ENCODE measurements at places on chromosomes 4 and X. TPM values are rescaled to one million over a fixed set of nuclear protein-coding genes. Genes with fewer than 3 reads are reported as not detected.

S100G gene
- not detected for polyA plus RNA-seq

DMP1 gene
- polyA plus RNA-seq, result not detected

VCX2 gene
- polyA plus RNA-seq, result not detected

VCX gene
- not detected for polyA plus RNA-seq

DNA sequence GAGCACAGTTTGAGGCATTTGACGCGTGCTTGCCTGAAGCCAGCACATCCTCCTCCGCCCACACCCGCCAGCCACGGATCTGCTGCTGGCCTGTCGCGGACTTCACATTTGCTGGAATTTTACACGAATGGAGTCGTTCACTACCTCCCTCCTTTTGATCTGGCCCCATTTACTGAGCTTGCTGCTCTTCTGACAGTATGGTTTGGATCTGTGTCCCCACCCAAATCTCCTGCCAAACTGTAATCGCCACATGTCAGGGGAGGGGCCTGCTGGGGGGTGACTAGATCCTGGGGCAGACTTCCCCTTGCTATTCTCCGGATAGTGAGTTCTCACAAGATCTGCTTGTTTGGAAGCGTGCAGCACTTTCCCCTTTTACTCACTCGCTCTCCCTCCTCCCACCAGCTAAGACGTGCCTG lies 19.9 kb upstream of the CPLX1 start:
- no peak overlapping the region for H3K27ac ChIP-seq
- DNase-seq, result no peak
- peaks cover 16% of the 10 kb centered on the region for H3K36me3 ChIP-seq
- H3K27me3 ChIP-seq, result no peaks in the 10 kb centered on the region

- peak; percentile 17 for DNase-seq
- no peak overlapping the region for H3K27ac ChIP-seq
- H3K36me3 ChIP-seq, result no peaks in the 10 kb centered on the region
- H3K27me3 ChIP-seq, result peaks cover 6% of the 10 kb centered on the region
- no peaks in the 10 kb centered on the region for H3K4me1 ChIP-seq
These were observed 243.8 kb upstream of the JADE1 start for GRCh38 chr4:128565565-128566186.

DNA sequence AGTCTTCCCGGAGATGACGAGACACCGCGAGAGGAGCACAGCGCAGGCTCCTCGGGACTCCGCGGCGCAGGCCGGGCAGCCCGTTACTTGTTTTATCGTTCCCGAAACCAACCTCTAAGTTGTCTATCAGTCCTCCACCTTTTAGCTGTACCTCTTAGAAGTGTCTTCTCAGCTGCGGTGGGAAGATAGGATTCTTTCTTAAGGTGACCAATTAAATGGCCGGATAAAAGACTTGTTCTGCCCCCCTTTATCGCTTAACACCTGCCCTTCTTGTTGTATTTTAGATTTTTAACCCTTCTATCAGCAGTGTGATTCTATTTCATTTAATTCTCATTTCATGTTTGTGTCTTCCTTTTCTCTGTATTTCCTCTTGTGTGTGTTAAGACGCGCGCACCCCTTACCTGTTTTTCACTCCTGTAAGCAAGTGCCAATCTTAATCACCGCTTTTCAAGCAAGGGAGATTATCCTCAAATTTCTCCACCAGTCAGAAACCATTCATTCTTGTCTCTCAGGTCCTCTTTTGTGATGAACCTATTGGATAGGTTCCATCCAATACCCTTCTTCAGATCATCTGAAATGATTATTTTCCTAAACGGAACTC lies at the start of gene SLC9B2:
TSS of gene SLC9B2 (minus strand) at position 15 of the 601 bp plus-strand sequence. CDS start 9,211 bp downstream, outside the sequence.
- peak within 1 kb of the TSS; percentile 97 for H3K4me3 ChIP-seq
- DNase-seq, result no peak
- H3K27ac ChIP-seq, result peak within 1 kb of the TSS; percentile 99
- H3K4me1 ChIP-seq, result peaks cover 47% of the 10 kb centered on the region
- H3K36me3 ChIP-seq, result no peaks in the 10 kb centered on the region

- H3K4me3 ChIP-seq, result no peak overlapping the region
- H3K27me3 ChIP-seq, result peaks cover 3% of the 10 kb centered on the region
- H3K4me1 ChIP-seq, result peaks cover 32% of the 10 kb centered on the region
- H3K27ac ChIP-seq, result no peak overlapping the region
- H3K36me3 ChIP-seq, result peaks cover 57% of the 10 kb centered on the region
- no peak for DNase-seq
These were observed 25.6 kb upstream of the MSANTD1 start for GRCh38 chr4:3223346-3223745.

DNA sequence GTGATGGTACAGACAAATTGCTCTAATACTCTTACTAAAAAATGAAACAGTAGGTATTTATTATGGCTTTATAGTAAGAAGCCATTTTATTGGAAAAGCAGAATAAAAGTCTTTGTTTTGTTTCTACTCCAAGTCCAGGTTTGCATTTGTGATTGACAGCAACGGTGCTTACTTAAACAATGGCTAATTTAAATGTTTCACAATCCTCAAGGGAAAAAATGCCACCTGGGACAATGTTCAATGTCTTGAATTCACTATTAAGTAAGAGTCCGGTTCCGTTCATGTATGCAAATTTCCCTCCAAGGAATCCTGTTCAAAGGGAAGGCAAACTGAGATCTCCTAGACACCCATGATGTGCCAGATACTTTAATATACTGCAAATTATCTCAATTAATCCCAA lies 123.6 kb downstream of the RBM47 start:
- no peak overlapping the region for H3K27ac ChIP-seq
- H3K36me3 ChIP-seq, result no peaks in the 10 kb centered on the region

SMIM31 gene
- not detected for polyA plus RNA-seq

WNK3 gene
- polyA plus RNA-seq, result not detected

NR3C2 gene
- polyA plus RNA-seq, result 1.1 TPM

GRCh38 chrX:119757979-119758730 lies at the start of gene SOWAHD:
Gene SOWAHD (plus strand): TSS chrX:119758588. CDS start chrX:119758668, 80 bp downstream.
- DNase-seq, result peak; percentile 29
- H3K27me3 ChIP-seq, result peaks cover 10% of the 10 kb centered on the region
- peak within 1 kb of the TSS; percentile 98 for H3K27ac ChIP-seq
- no peaks in the 10 kb centered on the region for H3K36me3 ChIP-seq
- H3K4me1 ChIP-seq, result peaks cover 41% of the 10 kb centered on the region

SHOX gene
- polyA plus RNA-seq, result not detected

DNA sequence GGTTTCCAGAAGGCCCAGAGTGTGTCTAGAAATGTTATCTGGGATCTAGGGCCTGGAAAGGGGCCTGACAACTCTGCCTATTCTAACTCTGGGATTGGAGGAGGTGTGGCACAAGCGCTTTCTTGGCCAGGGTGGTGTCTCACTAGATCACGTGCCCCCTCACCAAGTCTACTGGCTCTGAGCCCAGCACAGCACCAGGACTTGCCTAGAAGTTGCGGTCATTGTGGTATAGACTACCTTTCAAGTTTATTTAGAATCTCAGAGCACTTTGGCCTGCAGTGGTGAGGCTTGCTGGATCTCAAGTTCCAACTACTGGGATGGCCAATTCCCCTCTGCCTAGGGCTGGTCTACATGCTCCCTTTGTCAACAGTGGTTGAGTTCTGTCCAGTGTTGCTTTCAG lies 223.3 kb upstream of the MAGEB2 start:
- H3K27me3 ChIP-seq, result peaks cover 2% of the 10 kb centered on the region
- H3K4me1 ChIP-seq, result no peaks in the 10 kb centered on the region
- no peak overlapping the region for H3K4me3 ChIP-seq
- DNase-seq, result no peak

DNA sequence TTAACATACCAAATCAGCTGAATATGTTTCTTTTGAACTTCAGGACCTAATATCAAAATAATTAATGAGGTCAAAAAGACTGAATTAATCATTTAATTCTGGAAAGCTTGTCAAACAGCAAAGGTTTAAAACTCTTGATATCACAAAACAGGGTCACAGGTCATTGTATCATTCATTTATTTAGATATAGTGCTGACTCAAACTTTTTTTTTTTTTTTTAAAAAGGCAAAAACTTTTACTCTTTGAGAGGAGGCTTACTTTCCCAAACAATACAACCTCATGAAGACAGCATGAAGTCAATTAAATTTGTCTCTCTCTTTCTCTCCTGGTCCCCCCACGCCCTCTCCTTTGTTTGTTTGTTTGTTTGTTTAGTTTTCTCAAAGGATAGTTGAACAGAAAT lies 15.6 kb upstream of the GPR78 start:
- no peak overlapping the region for H3K4me3 ChIP-seq
- H3K4me1 ChIP-seq, result no peaks in the 10 kb centered on the region
- no peak overlapping the region for H3K27ac ChIP-seq
- DNase-seq, result no peak

PNPLA4 gene
- polyA plus RNA-seq, result 11.9 TPM

- no peak overlapping the region for H3K4me3 ChIP-seq
- no peak for DNase-seq
- no peaks in the 10 kb centered on the region for H3K4me1 ChIP-seq
These were observed 14.5 kb upstream of the TXLNG start for GRCh38 chrX:16771483-16772398.

All from immature natural killer cell (primary cell).